ENCODE measurements at places on chromosomes 6 and 20. TPM values are rescaled to one million over a fixed set of nuclear protein-coding genes. Genes with fewer than 3 reads are reported as not detected.

The ATP9A gene
- total RNA-seq: 0.44 TPM

The RSPH3 gene
- 1.5 TPM for total RNA-seq

The CST5 gene
- total RNA-seq: not detected

The COL11A2 gene
- 9.7 TPM for total RNA-seq

The CD83 gene
- total RNA-seq: 11.6 TPM

The SLC32A1 gene
- total RNA-seq: not detected

The NKX2-2 gene
- total RNA-seq: not detected

The LTA gene
- 23.9 TPM for total RNA-seq

The TTK gene
- total RNA-seq: 0.38 TPM

The PTGIS gene
- 0.46 TPM for total RNA-seq

The SLC35B3 gene
- total RNA-seq: 11.0 TPM

The PTPN1 gene
- total RNA-seq: 67.3 TPM

The AVP gene
- 1.6 TPM for total RNA-seq

The CST2 gene
- total RNA-seq: not detected

The GSTA3 gene
- not detected for total RNA-seq

The HLA-G gene
- 3.5 TPM for total RNA-seq

The PI16 gene
- total RNA-seq: 9.5 TPM

The C6orf52 gene
- total RNA-seq: 1.5 TPM

The AP5S1 gene
- total RNA-seq: 14.4 TPM

The PNPLA1 gene
- 0.22 TPM for total RNA-seq

The TPD52L1 gene
- total RNA-seq: 0.20 TPM

The THBS2 gene
- 0.12 TPM for total RNA-seq

The PAK5 gene
- total RNA-seq: not detected

The SLC22A3 gene
- 0.25 TPM for total RNA-seq

The BMP7 gene
- total RNA-seq: not detected

The PRL gene
- not detected for total RNA-seq

The GGTLC1 gene
- not detected for total RNA-seq

The PSMB8 gene
- 169 TPM for total RNA-seq

The GJA10 gene
- not detected for total RNA-seq

The RNF144B gene
- 4.7 TPM for total RNA-seq

The CAP2 gene
- 0.20 TPM for total RNA-seq

Measured in T-cell (primary cell).